ENCODE measurements at places on chromosomes 6 and 20. TPM values are rescaled to one million over a fixed set of nuclear protein-coding genes. Genes with fewer than 3 reads are reported as not detected.

Gene TGM2
- 324 TPM for total RNA-seq

GRCh38 chr6:111757342-111757741 lies 115.9 kb downstream of the FYN start:
- peak overlapping the region; percentile 20 for H3K27ac ChIP-seq
- peaks cover 45% of the 10 kb centered on the region for H3K4me1 ChIP-seq
- no peaks in the 10 kb centered on the region for H3K27me3 ChIP-seq
- no peak for DNase-seq

Gene ABHD16B
- not detected for total RNA-seq

GRCh38 chr20:37346236-37346534 lies 245 bp downstream of the SRC start:
- no peaks in the 10 kb centered on the region for H3K27me3 ChIP-seq
- H3K36me3 ChIP-seq = no peaks in the 10 kb centered on the region
- no peak for DNase-seq
- peaks cover 4% of the 10 kb centered on the region for H3K4me1 ChIP-seq
- peak overlapping the region; percentile 78 for H3K27ac ChIP-seq
